Fibroblast of the conjunctiva (primary cell): ENCODE measurements at places on chromosomes 5 and 9.

DNA sequence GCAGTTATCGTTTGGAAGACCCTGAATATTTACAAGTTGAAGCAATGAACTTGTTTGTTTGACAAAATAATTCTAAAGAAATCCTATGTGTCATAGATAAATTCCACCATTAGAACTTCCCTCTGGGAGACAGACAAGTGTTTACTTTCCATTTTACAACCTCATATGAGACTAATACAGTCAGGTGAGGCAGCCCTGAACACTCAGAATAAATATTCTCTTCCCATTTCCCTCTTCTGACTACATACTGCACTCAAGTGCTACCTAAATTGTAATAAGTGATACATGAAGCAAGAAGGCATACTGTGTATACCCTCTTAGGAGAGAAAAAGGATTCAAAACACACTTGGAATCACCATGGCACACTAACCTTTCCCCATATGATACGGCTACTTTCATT lies 6.8 kb downstream of the RASEF start:
- no peak for DNase-seq

GRCh38 chr9:122810306-122810946 lies 10.5 kb downstream of the OR1K1 start:
- peak; percentile 64 for DNase-seq

- no peak for DNase-seq
Observed at GRCh38 chr9:109537288-109537687, 39.2 kb upstream of the PTPN3 start.

GRCh38 chr9:127347831-127348776 lies 48.9 kb upstream of the SLC2A8 start:
- peak; percentile 56 for DNase-seq

DNA sequence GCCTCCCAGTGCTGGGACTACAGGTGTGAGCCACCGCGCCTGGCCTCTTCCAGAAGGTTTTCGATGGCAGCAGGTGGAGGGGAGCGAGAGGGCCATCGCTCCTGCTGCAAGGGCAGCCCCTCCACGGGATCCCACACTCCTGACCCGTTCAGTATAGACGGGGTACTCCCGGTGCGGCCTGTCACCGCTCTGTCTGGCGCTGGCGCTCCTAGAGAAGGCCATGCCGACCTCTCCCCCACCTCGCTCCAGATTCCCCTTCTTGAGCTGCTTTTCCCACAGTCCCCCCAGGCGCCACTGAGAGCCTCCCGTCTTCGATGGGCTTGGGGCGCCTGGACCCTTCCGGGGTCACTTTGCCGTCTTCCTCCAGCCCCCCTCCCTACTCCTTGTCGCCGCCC lies 4.3 kb upstream of the SQSTM1 start:
- no peak for DNase-seq

DNA sequence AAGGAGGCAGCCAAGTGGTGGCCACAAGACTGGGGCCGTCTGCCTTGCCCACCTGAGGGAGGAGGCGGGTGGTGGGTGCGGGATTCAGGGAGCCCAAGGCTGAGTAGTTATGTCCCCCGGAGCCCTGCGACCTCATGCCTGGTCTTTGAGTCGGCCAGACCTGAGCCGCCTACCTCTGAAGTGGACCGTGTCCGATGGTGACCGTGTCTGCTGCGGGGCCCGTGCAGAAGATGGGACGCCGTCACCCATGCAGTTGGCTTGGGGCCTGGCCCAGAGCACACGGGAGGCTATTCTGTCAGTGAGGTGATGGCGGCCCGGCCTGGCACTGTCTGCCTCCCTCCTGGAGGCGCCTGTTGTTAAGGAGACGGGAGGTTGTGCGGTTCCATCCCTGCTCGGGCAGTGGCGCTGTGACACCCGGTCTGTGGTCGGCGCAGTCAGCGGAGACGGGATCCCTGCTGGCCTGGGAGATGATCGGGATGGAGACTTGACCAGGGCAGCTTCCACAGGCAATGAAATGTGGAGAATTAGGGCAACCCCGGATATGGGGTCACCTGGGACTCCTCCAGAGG lies 62.5 kb upstream of the FCN2 start:
- no peak for DNase-seq

GRCh38 chr9:93949694-93950449 lies 5.3 kb downstream of the BARX1 start:
- DNase-seq: no peak

- DNase-seq: no peak
Observed at GRCh38 chr9:7516376-7516775, 283.2 kb downstream of the DMAC1 start.

- DNase-seq: no peak
Observed at GRCh38 chr5:176425791-176426190, 9.5 kb upstream of the CLTB start.

- DNase-seq: no peak
Observed at GRCh38 chr5:24547132-24547531, 97.6 kb downstream of the CDH10 start.

DNA sequence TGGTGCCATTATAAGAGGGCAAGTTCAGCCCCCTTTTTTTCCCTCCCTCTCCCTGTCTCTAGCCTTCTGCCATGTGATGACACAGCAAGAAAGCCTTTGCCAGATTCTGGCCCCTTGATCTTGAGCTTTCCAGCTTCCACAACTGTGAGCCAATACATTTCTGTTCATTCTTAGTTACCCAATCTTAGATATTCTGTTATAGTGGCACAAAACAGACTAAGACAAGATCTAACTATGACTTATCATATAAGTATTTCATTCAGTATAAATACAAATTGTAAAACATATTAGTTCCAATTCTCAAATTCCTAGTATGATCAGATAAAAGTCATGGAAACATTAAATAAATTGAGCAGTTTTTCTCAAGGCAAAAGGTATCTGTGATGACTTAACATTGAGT lies 276.3 kb downstream of the COX7C start:
- DNase-seq: no peak

GRCh38 chr9:70160686-70161600 lies 97.8 kb upstream of the SMC5 start:
- DNase-seq: no peak

- DNase-seq: no peak
Observed at GRCh38 chr9:110059461-110059860, 148.5 kb downstream of the C9orf152 start.

DNA sequence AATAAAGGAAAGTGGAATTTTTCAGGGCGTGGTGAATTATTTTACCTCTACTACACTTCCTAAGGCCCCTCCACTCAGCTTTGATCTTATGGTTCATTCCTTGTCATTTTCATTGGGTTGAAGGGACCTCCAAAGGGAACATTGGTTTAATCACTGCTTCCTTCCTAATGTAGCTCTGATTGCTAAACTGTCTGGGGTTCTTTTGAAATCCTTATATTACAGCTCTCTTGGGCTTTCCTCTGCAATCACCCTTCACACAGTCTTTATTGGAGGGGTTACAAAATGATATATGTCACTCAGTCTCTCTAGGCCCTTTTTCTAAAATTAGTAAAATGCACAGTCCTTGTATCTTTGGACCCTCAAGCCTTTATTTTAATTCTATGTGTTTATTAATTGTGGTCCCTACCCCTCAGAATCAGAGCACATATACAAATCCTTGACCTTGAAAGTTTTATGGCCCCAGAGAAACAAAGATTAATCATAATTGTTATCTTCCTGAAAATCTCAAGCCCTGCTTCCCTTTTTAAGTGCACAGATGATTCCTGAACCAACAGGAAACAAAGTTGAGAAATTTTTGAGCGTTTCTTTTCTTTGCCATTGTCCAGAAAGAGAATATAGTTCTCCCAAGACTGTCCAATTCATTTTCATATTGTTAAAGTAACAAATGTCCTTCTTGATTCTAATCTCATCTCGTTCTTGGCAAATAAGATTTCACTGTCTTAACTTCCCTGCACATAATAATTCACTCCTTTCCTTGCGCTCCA lies 330.0 kb downstream of the ARRDC3 start:
- no peak for DNase-seq

- no peak for DNase-seq
Observed at GRCh38 chr5:94910721-94911120, 292.3 kb downstream of the SLF1 start.

DNA sequence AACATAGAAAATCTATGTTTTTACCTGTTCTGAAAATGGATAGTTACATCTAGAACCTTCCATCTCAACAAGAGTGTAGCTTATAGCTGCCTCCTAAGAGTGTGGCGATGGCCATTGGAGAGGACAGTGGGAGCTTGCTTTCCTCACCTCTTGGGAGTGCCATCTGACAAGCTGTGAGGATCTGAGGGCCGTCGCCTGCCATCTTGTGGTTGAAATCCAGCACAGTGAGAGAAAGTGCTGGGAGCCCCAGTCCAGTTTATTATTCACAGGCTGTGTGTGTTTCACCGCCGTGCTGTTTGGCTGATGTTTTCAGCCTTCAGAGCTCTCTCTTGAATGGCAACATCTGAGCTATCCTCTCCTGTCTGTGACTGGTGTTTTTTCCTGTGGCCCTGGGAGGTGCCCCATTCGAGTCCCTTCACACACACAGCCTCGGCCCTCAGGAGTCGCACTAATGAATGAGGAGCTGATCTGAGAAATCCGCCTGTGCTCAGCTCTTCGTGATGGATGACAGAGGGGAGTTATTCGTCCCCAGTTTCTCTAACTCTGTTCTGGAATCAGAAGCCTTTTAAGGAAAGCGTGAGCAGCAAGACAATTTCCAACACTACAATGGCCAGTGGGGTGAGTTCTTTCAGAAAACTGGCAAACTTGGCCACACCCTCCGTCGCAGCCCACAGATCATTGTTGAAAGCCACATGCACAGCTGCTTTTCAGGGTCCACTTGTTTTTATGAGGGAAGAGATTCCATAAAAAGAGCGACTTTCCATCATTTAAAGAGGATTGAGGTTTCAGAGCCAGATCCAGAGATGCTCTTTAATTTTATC lies 170.3 kb downstream of the PDZD2 start:
- DNase-seq: peak; percentile 71

DNA sequence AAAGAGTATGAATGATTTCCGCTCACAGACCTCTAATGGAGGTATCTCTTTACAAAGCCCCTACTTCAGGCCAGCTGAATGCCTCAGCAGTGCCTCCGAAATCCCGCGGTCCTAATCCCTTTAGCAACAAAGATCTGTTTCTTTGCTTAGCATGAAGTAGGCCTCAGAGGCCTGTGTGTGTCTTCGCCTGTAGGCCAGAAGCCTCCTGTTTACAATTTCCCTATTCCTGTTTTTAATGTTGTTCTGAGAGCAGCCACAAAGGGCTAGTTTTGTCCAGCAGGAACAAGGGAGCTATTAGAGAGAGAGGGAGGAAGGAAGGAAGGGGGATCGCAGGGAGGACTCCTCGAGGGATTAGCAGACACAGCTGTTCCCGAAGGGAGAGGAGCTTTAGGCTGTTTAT lies 166.4 kb upstream of the SPRY4 start:
- DNase-seq: no peak

- peak; percentile 27 for DNase-seq
Observed at GRCh38 chr5:118580949-118581348, 407.4 kb downstream of the DTWD2 start.

- DNase-seq: no peak
Observed at GRCh38 chr5:74321326-74321725, 319.2 kb downstream of the ENC1 start.

DNA sequence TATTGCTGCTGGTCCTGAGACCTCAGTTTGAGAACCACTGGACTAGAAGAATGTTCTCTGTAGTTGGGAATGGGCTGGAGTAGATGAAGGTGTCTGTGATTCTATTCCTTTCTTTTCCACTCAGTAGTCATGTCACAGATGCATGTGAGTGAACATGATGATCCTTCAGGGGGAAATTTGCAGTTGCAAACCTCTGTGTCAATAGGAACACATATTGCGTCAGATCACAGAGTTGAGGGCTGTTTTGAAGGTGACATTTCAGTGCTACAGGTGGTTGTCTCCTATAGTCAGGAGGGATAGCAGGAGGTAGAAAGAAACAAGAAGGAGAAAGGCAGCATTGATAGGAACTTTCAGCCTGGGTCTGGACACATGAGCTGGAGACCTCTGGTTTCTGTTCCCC lies 239.3 kb downstream of the ARHGEF28 start:
- DNase-seq: no peak

GRCh38 chr5:160303690-160304089 lies 8.7 kb downstream of the CCNJL start:
- DNase-seq: no peak

DNA sequence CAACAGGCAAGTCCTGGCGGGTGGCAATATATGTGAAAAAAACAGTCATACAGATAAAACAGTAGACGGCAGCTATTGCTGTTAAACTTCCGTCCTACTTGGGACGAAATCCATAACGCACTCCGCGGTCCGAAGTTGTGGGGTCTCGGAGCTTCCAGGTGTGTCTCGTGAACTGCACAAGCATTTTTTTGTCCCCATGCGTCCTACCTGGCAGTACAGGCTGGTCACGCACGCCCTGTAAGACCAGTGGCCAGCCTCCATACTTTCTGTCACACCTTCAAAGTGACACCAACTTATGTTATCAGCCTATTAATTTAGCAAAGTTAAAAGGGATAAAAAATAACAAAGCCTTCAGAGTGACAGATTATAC lies 51.3 kb downstream of the TGFBI start:
- no peak for DNase-seq

DNA sequence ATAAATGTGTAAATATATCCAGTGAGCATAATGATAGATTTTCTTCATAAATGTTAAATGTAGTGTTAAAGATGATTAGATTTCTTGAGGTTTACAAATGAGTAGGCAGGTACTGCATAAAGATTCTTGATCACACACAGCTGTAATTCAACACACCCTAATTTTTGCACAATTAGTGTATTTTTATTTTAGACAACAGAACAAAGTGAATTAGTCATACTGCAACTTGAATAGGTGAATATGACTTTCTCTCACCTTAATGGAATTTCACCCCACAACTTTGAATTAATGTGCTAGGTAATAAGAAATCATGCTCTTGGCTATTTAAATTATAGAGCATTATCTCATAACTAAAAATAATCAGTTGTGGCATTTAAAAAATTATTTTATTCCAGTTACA lies 795.7 kb upstream of the ACO1 start:
- no peak for DNase-seq
